ELR (cell line): ENCODE measurements at places on chromosomes 6 and 20.

- DNase-seq, result peak; percentile 50
These were observed 15.4 kb downstream of the EZR start for GRCh38 chr6:158803733-158804143.

DNA sequence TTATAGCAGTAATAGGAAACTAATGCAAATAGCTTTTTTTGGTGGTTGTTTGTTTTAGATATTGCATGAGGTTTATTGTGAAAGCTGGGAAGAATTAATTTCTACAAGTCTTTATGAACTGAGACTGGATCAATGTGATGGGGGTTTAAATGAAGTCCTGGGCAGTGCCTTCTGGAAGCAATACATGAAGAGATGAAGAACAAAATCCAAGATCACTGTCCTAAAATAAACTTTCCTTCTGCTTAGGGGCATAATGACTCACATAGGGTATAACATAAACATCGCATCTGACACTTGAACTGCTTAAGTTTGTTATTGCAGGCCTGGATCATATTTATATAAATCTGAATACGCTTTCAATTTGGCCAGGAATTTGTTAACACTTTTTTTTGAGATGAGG is 20.9 kb upstream of the SHLD1 start:
- DNase-seq, result peak; percentile 67

GRCh38 chr6:16272201-16272600 is 33.8 kb downstream of the GMPR start:
- DNase-seq, result no peak

DNA sequence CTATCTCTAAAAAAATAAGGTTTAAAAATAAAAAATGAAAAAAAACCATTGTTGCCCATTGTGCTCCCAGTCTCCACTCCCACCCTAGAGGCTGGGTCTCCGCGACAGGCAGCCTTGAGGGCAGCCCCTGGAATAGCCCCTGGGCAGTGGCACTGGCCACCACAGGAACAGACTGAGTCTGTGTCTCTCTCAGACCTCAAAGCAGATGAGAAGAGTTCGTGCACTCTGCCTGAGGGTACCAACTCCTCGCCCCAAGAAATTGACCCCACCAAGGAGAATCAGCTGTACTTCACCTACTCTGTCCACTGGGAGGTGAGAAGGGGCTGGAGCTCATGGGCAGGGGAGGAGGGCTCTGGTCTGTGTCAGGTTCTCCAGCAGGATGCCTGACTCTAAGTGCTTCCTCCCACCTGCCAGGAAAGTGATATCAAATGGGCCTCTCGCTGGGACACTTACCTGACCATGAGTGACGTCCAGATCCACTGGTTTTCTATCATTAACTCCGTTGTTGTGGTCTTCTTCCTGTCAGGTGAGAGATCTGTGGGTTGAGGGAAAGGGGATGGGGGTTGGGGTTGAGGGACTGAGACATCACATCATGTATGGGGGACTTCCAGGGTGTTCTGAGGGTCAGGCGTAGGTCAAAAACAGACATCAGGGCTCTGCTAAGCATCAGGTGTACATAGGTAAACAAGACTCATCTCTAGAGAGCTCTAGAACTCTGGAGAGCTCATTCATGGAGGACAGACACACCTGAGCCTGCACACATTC is 35.6 kb downstream of the TM9SF4 start:
- no peak for DNase-seq
